CD4-positive, alpha-beta T cell treated with Interleukin-10 for 1 hour (primary cell): ENCODE measurements at places on chromosomes 13 and 19.

- no peak for DNase-seq
Measured at GRCh38 chr19:6519289-6519688, 11.5 kb upstream of the TNFSF9 start.

- no peak for DNase-seq
Measured at GRCh38 chr13:21883713-21884112, 212.8 kb downstream of the FGF9 start.

GRCh38 chr19:57305056-57305455 lies 15.2 kb upstream of the ZNF543 start:
- DNase-seq: no peak

DNA sequence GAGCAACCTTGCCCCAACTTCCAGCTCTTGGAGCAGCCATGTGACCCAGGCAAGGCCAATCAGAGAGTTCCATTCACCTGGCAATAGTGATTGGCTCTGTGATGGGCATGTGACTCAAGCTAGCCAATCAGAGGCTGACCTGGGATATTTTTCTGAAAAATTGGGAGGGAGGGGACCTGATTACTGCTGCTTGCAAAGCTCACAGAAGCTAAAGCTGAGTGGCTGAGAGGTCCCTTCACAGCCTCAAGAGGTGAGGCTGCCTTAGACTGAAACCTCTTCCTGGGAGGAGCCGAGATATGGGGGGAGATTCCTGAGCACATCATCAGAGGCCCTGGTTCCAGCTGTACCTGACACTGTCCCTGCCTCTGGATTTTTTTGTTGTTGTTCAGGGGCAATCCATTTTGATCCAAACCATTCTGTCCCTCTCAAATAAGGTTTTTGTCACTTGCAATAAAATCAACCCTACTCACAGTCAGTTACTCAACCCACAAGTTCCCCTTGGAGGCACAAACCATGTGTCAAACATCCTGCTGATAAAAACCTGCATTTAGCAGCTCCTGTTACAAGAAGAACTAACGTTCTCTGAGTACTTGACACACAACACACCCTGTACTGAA lies 4.8 kb downstream of the CIB3 start:
- DNase-seq: peak; percentile 30

DNA sequence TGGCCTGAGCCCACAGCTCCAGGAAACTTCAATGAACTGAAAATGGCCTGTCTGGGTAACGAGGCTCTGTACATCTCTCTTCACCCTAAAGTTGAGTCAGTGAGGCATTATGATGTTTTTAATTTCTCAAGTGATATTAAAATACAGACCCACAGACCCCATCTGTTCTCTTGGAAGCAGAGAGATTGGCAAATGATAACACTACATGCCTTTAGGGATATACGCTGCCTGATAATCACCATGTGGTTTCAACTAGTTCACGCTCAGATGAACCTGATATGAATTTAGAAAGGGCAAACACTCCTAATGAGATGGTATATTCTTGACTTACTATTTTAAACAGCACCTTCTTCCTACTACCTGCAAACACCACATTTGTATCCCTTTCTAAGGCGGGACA lies 127.5 kb downstream of the RFC3 start:
- DNase-seq: no peak

DNA sequence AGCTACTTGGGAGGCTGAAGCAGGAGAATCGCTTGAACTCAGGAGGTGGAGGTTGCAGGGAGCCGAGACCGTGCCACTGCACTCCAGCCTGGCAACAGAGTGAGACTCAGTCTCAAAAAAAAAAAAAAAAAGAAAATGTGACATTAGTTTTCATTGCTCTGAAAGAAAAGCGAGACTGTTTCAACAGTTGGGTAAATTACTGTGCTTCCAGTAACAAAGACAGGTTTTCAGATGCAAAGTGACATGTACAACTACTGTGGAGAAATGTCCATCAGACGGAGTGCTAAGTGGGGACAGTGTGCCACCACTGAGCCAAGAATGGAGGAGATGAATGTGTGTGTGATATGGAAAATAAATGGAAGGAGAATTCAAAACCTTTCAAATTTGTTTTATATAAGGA lies 24.2 kb upstream of the SLC15A1 start:
- no peak for DNase-seq

DNA sequence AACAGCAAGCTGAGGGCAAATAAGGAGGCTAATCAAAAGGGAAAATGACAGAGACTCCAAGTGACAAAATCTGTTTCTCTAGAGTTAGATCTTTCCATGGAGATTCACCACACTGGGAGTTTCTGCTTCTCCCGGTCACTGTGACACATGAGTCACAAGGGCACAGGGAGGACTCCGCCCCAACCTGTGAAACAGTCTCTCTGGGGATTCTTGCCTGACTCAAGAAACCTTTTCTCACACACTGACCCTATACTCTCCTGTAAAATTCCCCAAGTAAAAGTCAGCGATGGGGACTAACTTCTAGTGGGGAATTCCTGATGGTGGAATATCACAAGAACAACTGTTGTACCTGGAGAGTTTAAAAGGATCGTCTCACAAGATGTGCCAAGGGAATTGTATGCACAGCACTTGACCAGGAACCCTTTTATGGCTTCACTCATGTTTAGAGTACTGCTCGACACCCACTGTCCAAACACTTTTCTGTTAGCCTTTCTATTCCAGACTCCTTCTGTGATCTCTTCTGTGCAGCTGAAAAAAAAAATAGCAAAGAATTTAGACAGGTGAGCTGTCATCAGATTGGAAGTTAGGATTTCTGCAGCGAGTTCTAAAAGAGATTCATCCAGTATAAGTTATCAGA lies 46.8 kb upstream of the URAD start:
- no peak for DNase-seq

DNA sequence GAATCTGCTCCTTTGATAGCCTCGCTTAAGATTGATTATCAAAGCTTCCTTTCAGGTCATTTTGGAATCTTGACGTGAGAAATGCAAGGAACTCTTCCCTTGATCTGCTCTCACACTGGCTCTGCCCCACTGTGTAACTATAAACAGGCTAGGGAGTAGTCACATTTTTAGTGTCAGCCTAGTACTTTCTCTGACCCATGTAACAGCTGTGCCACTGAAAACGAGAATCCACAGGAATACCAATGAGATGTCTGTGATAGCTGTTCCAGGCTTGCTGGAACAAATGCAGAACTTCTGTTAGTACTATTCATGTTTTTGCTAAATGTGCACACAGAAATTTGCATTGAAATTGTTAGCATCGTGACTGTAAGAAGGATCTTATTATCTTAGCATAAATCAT lies 221.3 kb downstream of the MYO16 start:
- DNase-seq: no peak

DNA sequence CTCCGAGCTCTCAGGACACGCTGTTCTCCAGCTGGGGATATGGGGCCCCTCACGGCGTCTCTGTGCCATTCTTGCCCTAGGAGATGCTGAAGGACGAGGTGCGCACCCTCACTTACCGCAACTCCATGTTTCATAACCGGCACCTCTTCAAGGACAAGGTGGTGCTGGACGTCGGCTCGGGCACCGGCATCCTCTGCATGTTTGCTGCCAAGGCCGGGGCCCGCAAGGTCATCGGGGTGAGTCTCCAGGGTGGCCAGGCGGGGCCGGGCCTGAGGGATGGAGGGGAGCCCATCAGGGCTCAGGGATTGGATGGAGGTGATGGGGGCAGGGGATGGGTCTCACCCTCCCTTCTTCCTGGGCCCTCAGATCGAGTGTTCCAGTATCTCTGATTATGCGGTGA lies 4.8 kb downstream of the PRMT1 start:
- no peak for DNase-seq

GRCh38 chr19:13987101-13987890 lies 18.8 kb downstream of the RFX1 start:
- DNase-seq: no peak

- peak; percentile 81 for DNase-seq
Measured at GRCh38 chr13:24618011-24618955, 61.9 kb upstream of the ATP12A start.

- DNase-seq: no peak
Measured at GRCh38 chr13:100528353-100528752, 60.2 kb downstream of the GGACT start.

- DNase-seq: no peak
Measured at GRCh38 chr19:49530708-49531107, 2.9 kb downstream of the RCN3 start.

DNA sequence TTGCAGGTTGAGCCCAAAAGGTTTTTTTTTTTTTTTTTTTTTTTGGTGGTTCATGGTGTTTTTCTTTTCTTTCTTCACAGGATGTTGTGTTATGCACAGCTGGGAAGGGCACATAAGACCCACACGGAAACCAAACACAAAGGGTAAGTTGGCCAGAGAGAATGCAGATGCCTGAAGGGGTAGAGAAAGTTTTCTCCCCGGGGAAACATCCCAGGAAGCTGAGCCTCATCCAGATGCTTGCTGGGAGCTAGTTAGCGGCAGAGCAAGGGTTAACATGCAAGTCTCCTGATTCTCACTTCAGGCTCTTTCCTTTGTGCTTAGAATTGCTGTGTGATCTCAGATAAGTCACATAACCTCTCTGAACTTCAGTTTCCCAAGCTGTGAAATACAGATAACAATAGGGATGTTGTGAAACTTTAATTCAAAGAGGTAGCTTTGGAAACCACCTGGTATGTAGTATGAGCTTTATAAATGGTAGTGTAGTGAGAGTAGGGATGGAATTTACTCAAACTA lies 3.1 kb downstream of the ADGRE1 start:
- DNase-seq: peak; percentile 30
